ENCODE measurements at places on chromosomes 2 and 18.

DNA sequence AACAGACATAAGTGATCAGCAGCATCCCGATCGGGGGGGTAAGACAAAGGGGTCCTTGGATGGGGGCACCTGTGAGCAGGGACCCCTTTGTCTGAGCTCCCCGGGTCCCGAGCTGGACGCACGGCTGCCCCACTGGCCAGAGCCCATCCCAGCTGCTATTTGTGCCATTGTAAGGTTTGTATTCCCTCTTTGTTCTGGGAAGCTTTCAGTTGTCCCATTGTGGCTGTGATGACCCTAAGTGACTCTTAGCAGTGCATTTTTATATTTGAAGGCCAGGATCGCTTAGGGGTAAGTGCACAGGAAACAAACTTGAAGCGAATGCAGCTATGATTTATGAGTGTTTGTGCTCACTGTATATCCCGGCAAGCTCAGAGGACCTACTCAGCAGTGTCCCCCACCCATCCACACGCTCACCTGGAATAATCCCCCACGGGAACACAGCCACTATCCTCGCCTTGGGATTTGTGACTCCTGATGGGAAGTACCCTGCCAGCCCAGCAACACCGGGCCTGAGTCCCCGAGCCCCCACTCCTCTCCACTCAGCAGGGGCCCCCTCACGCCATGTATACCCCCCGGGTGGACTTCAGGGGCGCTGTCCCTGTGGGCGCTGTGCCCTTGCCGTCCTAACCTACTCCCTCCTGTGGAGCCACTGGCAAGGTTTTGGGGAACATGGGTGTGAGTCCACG lies 80.1 kb downstream of the MBP start:
- no peak for DNase-seq

GRCh38 chr18:55857956-55858355 lies 270.0 kb upstream of the TCF4 start:
- no peak for DNase-seq

- no peak for DNase-seq
These were observed 20.4 kb upstream of the SANBR start for GRCh38 chr2:61045226-61045625.

DNA sequence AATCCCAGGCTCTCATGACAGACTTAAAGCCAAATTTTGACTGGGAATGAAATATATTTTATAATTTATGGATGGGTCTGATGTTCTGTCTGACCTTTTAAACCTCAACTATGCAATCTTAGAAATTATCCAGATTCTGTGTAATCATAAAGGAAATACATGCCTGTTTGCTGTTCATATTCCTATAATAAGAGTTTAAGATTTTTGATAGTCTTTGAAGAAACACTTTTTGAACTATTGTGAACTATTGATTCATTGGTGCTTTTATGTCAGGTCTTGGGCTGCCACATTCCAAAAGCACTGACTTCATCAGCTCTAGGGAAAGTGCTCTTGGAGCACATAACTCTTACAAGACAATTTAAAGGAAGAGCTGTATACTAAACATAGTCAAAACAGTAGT lies 64.2 kb downstream of the CCDC150 start:
- DNase-seq = no peak

DNA sequence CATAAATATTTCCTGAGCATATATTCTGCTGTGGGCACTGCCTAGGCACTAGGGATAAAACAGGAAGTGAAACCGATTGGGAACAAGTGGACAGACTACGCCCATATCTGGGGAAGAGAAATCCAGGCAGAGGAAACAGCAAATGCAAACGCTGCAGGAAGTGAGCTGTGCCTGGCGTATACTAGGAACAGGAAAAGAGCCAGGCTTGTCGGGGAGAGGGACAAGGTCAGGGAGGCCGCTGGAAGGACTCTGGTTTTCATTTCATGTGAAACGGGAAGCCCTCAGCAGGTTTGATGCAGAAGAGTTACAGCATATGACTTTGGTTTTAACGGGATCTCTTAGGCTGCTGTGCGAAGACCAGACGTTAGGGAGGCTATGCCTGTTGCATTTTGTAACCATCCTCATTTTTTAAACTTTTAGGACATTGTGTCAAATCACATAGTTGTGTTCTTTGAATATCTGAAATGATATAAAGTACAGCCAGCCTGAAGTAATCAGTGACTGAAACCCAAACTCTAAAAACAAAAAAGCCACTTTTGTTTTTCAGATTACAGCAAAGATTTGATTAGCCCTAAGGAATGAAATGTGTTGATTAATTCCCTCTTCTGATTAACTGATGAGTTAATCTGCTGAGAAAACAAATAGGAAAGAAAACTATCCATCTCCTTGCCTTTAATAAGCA lies 110.2 kb upstream of the PIEZO2 start:
- DNase-seq = no peak

DNA sequence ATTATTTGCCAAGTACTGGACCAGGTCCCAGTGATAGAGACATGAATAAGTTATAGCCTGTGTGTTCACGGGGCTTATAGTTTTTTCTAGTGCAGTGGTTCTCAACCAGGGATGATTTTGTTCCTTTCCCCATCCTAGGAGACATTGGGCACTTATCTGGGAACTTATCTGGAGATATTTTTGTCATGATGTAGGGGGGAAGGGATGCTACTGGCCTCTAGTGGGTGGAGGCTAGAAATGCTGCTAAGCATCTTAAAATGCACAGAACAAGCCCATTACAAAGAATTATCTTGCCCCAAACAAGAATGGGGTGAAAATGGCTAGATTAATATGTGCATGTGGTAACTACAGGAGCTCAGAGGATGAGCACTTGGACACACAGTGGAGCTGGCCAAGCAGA lies 75.2 kb downstream of the KLHL29 start:
- DNase-seq = no peak

- DNase-seq = no peak
These were observed 38.6 kb downstream of the SNED1 start for GRCh38 chr2:241036964-241037421.

GRCh38 chr18:21361307-21361880 lies 119.4 kb downstream of the GREB1L start:
- no peak for DNase-seq

DNA sequence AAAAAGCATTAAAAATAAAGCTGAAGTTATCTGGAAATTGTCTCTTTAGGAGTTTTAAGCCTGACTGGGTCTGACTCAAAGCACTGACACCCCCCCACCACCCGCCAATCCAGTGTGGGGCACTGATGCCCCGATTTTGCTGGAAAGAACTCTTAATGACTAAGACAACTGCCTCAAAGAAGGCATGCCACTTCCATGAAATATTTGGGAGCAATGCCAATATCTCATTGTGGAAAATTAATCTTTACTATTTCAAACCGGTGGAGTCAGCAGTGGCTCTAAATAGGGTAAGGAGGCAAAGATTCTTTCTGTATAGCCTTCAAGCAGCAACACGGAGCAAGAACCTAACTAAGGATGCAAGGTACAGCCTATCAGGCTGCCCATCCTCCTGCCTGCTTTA lies 4.5 kb downstream of the FKBP7 start:
- no peak for DNase-seq

DNA sequence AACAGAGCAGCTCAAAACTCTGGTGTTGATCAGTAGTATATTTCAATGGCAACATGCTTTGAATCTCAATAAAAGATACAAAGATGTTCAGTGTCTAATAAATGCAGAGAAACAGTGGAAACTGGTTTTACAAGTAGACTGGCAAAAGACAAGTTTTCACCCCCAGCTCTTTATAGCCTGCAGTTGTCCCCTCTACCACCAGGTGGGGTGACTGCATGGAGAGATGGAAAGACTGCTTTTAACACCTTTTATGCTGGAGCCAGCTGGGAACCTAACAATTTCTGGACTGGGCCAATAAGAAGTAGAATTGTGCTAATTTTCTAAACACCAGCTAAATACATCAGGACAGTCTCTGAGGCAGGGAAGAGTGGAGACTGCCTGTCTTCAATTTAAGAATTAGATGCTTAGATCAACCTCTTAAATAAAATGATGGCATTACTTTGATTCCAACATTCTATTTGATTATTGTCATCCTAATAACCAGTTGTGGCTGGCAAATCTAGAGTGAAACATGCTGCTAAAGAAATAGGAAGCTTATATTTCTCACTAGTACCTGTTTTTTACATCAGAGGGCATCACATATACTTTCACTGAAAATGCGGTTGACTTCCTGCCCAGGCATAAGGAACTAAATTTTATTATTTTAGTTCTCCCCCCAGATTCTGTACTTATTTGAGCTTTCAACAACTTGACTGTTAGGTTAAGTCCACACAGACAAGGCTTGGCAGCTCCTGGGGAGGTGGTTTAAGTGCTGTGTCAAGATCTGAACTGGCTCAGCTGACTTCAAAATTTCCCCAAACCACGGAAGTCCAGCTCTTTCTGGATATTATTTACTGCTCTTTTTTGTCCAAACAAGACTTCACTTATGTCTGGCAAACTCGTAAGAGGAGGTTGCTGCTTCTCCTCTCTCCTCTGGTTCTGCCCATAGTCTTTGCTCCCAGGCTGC lies 140.5 kb downstream of the TPGS2 start:
- peak; percentile 8 for DNase-seq

DNA sequence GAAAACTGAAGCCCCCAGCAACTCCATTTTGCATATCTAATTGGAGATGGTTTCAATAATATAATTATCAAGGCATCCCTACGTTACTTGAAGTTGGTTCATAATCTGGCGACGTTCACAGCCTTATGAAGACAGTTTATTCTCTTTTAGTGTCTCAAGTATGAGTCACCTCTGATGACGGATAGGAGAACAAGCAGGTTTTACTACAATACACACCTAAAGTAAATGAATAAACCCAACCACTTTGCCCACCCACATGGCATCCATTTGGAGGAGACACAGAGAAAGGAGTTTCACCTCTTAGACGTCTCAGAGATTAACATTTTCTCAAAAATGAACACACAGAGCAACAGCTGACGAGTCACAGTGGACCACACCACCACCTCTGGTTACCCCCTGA lies 40.8 kb downstream of the BCL11A start:
- no peak for DNase-seq

DNA sequence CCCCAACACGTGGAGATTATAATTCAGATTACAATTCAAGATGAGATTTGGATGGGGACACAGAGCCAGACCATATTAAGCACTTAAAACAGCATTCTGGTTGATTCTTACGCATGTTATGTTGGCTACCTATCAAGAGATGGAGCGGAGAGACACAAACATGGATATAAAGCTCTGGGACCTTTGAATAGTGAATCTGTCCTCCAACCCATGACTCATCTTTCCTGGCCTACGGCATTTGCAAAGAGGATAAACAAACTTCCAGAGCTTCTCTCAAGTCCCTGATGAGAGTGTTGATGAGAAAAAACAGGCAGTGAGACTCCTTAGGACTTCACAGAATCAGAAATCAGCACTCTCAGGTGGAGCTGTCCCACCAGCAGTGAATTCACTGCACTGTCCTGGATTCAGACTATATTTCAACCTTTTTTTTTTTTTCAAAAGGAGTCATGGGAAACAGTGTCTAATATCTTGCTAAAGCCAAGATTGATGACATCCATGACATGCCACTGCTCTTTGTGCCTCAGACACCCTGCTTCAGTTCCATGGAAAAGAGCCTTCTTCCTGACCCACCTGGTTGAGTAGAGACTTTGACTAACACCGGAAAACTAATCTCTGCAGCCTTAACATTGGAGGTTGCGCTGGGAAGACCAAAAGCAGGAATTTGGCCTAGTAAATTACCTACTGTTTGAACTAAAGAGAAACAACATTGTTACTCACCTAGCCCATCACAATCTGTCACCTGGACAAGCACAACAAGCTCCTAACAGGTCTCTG lies 62.1 kb upstream of the NPAS2 start:
- DNase-seq = no peak

DNA sequence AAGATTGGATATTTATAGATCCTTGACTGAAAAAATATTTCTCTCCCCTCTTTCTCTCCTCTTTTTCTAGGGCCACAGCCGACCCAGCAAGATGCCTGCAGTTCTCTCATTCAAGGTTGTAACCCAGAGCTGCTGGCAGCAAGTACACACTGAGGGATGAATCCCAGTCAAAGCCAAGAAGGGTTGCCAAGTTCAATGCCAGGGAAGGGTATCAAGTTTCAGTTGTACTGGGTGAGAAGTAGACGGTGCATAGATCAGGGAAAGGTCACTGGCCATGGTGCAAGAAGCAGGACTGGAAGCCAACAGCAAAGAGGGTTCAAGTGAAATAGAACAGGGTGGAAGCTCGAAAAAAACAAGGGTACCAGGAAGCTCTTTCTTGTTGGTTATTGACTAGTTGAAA lies 170.2 kb downstream of the NRP2 start:
- DNase-seq = no peak

DNA sequence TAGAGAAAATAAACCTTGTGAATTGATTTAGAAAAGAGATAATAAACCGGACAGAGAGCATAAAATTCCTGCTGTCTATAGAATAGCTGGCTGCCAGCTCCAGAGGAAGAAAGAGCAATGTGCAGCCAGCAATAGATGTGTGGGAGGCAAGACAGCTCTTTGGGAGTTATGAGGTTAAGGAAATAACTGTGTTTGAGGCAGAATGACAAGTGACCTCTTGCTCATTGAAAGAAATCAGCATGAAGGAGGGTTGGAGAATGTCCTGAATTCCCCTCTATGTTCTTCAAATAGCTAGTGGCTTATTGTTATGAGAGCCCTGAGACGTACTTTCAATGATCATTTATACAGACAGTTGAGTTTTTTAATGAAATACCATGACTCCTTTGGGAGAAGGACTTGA lies 1009.9 kb upstream of the NXPH2 start:
- no peak for DNase-seq

DNA sequence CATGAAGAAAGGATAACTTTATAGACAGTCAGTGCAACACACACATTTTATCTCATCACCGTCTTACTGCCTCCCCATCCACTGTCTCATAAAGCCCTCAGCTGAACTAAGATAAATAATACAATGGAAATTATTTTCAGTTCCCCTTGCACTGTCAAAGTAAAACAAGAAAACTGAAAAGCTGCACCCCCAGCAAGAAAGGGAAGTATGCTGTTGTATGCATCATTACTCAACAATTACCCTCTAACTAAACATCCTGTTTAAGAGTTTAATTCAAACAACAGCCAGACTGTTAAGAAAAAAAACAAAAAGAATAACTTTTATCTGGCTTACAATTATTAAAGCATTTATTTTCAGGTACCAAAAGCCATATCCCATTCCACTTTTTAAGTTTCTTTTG lies 25.0 kb downstream of the MPPE1 start:
- no peak for DNase-seq

DNA sequence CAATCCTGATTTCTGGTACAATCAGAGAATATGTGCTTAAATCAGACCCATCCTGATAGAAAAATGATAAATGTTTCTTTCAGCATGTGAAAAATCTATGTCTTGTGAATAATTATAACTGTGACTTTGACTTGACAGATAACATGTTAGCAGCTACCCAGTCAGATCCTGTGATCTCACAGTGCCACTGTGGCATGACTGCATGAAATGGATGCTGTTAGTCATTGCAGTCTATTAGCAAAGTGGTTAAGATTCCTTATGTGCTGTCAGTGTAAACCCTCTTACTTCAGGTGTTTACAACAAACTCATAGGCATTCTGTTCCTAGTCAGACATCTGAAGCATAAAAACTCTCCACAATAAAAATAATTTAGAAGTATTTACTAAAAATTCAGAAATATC lies 244.6 kb upstream of the RND3 start:
- no peak for DNase-seq

All from stimulated activated CD4-positive, alpha-beta T cell treated with anti-CD3 and anti-CD28 coated beads, Interleukin-1b, Interleukin-23, amount 100 ng/mL, for 1 hour (primary cell).